ENCODE measurements at places on chromosomes 1 and 21. TPM values are rescaled to one million over a fixed set of nuclear protein-coding genes. Genes with fewer than 3 reads are reported as not detected.

The MROH9 gene
- not detected for total RNA-seq

The ZNF648 gene
- not detected for total RNA-seq

The LCE2A gene
- not detected for total RNA-seq

The G0S2 gene
- 1.9 TPM for total RNA-seq

The S100A7A gene
- total RNA-seq = not detected

The MLLT11 gene
- 26.5 TPM for total RNA-seq

The PCSK9 gene
- total RNA-seq = 0.23 TPM

The CD160 gene
- total RNA-seq = not detected

The USF1 gene
- total RNA-seq = 57.9 TPM

The RSRP1 gene
- 99.4 TPM for total RNA-seq

The RGS1 gene
- not detected for total RNA-seq

The OVAAL gene
- total RNA-seq = not detected

The IVL gene
- not detected for total RNA-seq

The SLC44A5 gene
- 1.6 TPM for total RNA-seq

The HCN3 gene
- total RNA-seq = 3.3 TPM

The CXADR gene
- total RNA-seq = 12.2 TPM

The C1orf87 gene
- total RNA-seq = not detected

The YTHDF2 gene
- 105 TPM for total RNA-seq

The GUCA2B gene
- total RNA-seq = not detected

The MGST3 gene
- 196 TPM for total RNA-seq
